ENCODE measurements at places on chromosomes 3 and 15.

DNA sequence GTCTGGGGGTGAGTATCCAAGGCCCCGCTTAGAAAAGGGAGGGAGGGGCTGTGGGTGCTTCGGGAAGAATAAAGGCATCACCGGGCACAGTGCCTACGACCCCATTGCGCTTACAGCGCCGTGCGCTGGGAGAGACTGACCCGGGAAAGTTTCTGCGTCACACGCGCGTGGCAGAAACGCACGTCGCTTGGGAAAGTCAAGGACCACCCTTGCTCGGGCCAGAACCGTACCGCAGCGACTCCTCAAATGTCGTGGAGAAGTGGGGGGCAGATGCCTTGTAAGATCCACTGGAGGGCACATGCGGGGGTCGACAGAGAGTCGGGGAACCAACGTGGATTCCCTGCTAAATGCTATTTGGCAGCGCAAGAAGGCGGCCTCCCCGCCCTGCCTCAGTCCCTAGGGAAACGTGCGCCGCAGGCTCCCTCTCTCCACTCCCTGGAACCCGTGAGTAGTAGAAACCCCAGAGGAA is 2.4 kb downstream of the ADAMTS9 start:
- DNase-seq, result no peak

- no peak for DNase-seq
Observed at GRCh38 chr3:58801541-58801940, 135.0 kb upstream of the FAM3D start.

DNA sequence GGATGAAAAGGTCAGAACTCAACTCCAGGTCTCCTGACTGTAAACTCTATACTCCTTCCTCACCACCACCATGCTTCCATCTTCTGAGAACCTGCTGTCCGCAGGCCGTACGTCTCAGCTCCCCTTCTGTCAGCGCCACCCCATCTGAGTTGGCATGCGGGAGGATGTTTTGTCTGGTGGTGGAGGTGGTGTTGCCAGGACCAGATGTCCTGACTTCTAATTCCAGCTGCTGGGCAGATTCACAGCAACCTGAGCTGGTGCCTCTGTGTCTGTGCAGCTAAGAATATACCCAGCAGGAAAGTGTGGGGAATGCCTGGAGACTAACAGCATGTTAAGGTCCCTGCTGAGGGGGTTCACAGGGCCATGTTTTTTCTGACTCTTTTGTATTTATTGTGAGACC is 23.2 kb downstream of the PLA1A start:
- no peak for DNase-seq

GRCh38 chr15:74201710-74202420 is 722 bp downstream of the STRA6 start:
- DNase-seq, result no peak

GRCh38 chr3:138188013-138188730 is 1.1 kb downstream of the ARMC8 start:
- peak; percentile 58 for DNase-seq

DNA sequence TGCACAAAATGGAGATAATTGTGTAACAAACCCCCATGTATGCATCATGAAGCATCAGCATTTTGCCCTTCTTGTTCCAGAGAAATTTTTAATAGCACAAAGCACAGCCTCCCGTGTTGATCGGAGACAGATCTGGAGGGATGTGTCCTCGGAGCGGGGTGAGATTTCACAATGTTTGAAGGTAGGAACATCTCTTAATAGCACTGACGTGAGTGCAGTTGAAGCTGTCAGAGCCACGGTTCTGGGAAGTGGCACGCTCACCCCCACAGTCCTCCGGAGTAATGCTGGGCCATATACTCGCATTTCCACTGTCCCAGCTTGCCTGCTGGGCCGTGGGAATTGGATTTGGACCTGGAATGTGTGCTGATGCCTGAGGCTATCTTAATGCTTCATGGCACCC is 24.1 kb downstream of the ARPP21 start:
- DNase-seq, result no peak

DNA sequence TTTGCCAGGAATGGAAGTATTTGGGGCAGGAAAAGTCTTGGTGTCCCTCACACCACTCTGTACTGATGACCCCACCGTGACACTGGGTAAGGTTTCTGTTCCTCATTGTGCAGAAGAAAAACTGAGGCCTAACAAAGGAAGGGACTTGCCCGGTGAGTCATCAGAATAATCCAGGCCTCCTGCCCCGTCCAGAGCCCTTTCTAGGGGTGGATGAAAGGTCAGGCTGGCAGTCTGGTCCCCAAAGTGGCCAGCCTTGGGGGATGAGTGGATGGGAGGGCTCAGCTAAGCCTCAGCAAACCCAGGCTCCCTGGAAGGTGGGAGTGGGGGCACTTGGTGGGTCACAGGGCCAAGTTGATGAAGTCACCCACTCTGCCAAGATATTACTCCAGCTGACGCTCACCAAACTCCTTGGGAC is 2.3 kb upstream of the DNAH1 start:
- peak; percentile 36 for DNase-seq

- no peak for DNase-seq
Observed at GRCh38 chr3:50628601-50629000, 11.7 kb downstream of the MAPKAPK3 start.

GRCh38 chr3:112615989-112616731 is 24.8 kb downstream of the CCDC80 start:
- DNase-seq, result no peak

DNA sequence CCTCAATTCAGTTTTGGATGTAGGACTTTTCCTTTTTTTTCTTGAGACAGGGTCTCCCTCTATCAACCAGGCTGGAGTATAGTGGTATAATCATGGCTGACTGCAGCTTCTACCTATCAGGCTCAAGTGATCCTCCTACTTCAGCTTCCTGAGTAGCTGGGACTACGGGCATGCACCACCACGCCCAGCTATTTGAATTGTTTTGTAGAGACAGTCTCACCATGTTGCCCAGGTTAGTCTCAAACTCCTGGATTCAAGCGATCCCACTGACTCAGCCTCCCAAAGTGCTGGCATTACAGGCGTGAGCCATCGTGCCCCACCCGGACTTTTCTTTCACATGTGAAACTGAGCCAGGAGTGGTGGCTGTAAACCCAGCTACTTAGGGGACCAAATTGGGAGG is 3.5 kb downstream of the RNU5B-1 start:
- no peak for DNase-seq

DNA sequence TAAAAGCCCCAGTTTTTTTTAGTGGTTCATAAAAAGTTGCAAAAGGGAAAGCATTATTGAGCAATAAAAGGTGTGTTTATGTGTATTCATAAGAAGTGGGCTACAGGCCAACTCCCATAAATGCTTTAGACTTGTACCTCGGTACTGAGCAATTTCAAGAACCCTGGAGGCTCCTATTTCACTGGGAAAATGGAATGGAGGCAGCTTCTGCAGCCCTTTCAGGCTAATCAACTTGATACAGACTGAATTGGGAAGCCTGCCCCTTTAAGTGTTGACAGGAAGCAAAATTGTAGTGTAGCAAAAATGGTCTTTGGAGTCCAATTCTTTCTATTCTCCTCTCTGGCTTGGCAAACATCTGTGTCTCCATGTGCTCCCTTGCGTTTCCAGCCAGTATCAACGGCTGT is 118.8 kb downstream of the ECT2 start:
- no peak for DNase-seq

GRCh38 chr3:197525706-197526105 is 30.1 kb downstream of the BDH1 start:
- DNase-seq, result no peak

DNA sequence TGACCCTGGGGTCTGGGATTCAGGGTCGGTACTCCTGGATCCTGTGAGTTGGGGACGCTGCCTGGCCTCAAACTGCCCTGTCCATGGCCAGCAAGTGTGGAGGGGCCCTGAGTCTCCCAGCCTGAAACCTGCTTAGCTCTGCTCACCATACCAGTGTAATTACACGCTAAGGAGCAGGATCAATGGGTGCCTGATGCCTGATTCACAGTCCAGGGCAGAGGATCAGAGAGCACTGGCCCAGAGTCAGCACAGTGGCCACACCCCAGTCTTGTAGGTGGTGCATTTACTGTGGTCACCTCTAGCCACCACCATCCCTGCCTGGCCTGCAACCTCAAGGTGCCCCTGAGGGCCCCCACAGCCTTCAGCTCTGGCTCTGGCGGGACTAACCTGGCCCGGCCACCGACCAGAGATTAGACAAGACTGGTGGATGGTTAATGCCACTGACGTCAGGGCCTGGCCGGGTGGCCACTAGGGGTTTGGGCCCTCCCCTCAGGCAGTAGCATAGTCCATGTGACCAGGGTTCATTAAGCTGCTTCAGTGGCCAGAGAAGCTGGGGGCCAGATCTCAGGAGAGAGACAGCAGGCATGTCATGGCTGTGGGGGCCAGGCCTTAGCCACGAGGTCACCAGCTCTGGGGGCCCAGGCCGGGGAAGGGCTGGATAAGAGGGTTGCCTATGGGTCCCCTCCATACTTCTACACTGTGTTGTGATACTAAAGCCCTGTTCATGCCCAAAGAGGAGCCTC is 3.3 kb upstream of the SLC38A3 start:
- no peak for DNase-seq

Data from CD8-positive, alpha-beta T cell (primary cell).